CD8-positive, alpha-beta T cell (primary cell): ENCODE measurements at places on chromosomes 5 and 9.

- DNase-seq: no peak
These were observed 119.0 kb downstream of the SV2C start for GRCh38 chr5:76202182-76202581.

- DNase-seq: no peak
These were observed 31.7 kb upstream of the NFIB start for GRCh38 chr9:14345354-14346230.

- DNase-seq: no peak
These were observed 17.3 kb downstream of the EXD3 start for GRCh38 chr9:137405677-137406081.

DNA sequence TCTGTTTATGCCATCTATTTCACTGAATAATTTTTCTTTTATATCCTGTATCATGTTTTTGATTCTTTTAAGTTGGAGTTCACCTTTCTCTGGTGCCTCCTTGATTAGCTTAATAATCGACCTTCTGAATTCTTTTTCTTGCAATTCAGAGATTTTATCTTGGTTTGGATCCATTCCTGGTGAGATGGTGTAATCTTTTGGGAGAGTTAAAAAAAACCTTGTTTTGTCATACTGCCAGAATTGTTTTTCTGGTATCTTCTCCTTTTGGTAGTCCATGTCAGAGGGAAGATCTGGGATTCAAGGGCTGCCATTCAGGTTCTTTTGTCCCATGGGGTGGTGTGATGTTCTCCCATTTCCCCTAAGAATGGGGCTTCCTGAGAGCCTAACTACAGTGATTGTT, 800.8 kb upstream of the TYRP1 start:
- no peak for DNase-seq

DNA sequence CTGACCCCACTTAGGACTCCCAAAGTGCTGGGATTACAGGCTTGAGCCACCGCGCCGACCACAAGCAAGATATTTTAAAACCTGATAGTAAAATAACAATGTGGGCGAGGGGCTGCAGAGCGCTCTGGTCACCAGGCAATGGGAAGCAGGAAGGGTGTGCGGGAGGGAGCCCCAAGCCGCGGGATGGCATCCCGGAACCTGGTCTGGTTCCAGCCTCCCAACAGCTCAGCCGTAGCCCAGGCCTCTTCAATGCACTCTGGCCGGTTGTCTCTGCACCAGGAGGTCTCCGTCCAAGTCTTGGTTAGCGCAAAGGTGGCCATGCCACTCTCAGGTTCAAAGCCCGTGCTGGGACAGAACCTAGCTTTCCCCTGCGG, 694 bp upstream of the UAP1L1 start:
- DNase-seq: peak; percentile 23

- DNase-seq: no peak
These were observed 83.9 kb upstream of the SLCO6A1 start for GRCh38 chr5:102582696-102583095.
